ENCODE measurements at places on chromosomes 2 and 18.

- no peak for DNase-seq
Observed at GRCh38 chr2:165572151-165572550, 102.7 kb downstream of the CSRNP3 start.

- DNase-seq = no peak
Observed at GRCh38 chr2:176084611-176085119, 903 bp upstream of the EVX2 start.

- no peak for DNase-seq
Observed at GRCh38 chr2:108542071-108542470, 7.8 kb downstream of the LIMS1 start.

DNA sequence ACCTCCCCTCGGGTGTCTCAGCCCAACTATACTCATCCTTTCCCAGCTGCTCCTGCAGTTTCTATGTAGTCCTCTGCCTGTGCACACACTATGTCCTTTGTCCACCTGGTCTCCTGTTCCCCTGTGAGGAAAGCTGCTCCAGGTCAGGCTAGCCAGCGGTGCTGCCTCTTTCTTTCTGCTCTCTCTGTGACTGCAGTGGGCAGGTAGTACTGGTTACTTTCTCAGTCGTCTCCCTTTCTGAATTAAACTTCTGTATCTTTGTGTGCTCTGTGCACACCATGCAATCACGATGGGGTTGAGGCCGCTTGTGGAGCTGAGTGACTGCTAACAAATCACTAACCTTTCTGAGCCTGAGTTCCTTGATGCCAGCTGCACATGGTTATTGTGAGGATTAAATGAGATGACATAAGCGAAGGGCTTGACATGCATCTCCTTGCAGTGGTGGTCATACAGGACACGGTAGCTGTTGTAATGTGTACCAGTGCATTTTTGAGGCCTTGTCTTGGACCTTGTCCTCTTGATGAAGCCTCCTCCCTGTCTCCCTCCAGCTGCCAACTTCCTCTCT is 3.5 kb downstream of the FARP2 start:
- DNase-seq = no peak

GRCh38 chr2:38438883-38439612 is 62.0 kb upstream of the ATL2 start:
- no peak for DNase-seq

GRCh38 chr2:192814376-192814775 is 619.6 kb upstream of the TMEFF2 start:
- DNase-seq = no peak

- DNase-seq = no peak
Observed at GRCh38 chr18:76538846-76539245, 43.8 kb upstream of the ZNF516 start.

GRCh38 chr2:121489284-121489683 is 41.4 kb upstream of the RNU4ATAC start:
- no peak for DNase-seq

DNA sequence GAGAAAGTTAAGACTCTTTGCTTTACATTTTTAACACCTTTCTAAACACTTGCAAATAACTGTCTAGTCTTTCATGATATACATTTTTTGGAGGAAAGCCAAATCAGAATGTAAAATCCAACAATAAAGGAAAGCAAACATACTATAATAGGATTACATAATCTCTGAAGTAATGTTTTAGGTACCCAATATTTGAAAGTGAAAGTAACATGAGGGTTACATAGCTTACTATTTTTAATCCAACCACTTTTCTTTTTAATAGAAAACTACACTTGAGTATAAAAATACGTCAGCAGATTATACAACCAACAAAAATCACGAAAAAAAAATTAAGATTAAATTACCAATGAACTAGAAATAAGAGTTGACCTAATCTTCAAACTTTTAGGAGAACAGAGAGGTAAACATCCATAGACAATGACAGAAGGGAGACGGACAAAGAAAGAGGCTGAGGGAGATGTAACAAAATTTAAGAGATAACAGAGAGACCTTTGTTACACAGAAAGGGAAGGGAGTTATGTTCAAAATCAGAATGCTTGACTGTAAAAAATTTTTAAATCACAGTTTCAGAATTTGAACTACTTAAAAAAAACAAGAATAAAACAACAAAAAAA is 150.0 kb downstream of the IKZF2 start:
- no peak for DNase-seq

- no peak for DNase-seq
Observed at GRCh38 chr18:57095884-57096283, 51.0 kb upstream of the BOD1L2 start.

- peak; percentile 78 for DNase-seq
Observed at GRCh38 chr2:230219419-230220331, at the start of gene SP110. TSS of gene SP110 (minus strand) at chr2:230219984. CDS start at chr2:230216927, 3,057 bp downstream.

DNA sequence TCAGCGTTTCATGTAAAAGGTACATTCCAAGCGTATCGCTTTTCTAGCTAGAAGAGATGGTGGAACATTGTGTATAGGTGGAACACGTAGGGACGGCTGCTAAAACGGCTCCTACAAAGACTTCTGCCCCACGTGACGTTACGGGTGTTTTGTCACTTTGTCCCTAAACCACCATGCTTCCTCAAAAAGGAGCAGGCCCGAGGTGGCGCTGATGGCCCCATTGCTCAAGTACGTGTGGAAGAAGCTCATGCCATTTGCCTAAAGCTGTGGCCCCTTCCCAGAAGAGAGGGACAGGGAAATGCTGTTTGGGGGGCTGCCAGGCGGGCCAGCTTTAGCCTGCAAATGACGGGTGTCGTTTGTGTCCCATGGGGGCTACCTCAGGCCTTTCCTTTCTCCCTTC is 72.7 kb downstream of the TMEM247 start:
- DNase-seq = no peak

- no peak for DNase-seq
Observed at GRCh38 chr18:31185186-31185950, 22.7 kb upstream of the DSC1 start.

- no peak for DNase-seq
Observed at GRCh38 chr18:9984080-9984479, 70.3 kb downstream of the VAPA start.

DNA sequence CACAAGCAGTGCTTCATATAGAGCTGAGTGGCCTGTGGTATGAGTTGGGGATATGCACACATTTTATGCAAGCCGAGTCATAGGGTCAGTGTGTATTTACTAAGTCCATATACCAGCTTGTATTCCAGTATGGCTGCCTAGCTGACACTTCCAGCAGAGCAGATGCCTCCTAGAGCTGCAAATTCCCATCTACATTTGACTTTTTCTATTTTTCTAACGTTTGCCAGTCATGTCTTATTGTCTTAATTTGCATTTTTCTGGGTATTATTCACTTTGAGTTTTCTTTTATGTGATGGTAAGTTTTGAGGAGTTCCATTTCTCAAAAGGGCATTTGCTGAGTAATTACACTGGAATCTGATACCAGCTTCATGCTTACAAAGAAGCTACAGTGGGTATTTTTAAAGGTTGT is 334.5 kb upstream of the CDH2 start:
- DNase-seq = no peak

DNA sequence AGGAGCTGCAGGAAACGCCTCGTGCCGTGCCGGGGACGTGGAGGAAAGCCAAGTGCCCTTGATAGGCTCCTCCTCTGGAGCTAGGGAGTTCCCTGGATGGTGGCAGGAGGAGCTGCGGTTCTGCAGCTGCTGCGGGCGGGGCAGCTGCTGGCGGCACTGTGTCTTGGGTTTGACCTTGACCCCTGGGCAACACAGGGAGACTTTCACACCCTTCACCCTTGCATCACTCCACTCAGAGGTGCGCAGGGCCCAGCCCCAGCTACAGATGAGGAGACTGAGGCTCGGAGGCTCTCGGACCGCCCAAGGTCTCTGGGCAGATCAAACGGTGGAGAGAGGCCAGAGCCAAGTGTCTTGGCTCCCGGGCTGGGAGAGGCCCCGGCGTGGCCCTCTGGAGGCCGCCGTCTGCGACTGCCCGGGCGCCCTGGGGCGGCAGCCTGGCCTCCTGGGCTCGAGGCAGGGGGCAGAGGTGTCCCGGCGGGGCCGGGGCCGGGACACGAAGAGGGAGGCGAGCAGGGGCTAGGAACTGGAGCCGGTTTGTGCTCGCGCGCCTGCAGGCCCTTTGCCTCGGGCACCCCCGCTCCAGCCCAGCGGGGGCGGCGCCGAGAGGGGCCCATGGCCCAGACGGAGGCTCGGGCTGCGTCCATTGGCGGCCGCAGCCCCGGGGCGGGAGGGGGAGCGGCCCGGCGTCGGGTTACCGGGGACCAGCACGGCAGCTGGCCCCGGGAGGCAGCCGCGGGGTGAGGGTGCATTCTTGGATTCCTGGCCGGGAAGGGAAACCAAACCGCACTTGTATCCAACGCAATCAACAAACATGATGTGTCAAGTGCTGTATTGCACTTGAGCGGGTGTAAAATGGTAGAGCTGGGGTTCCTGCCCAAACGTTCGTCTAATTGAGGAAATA is 129.6 kb upstream of the SLC1A4 start:
- peak; percentile 53 for DNase-seq
